Foreskin melanocyte (primary cell): ENCODE measurements at places on chromosomes 4 and X.

GRCh38 chr4:1982124-1983052 is 26.4 kb downstream of the NELFA start:
- no peak for DNase-seq

DNA sequence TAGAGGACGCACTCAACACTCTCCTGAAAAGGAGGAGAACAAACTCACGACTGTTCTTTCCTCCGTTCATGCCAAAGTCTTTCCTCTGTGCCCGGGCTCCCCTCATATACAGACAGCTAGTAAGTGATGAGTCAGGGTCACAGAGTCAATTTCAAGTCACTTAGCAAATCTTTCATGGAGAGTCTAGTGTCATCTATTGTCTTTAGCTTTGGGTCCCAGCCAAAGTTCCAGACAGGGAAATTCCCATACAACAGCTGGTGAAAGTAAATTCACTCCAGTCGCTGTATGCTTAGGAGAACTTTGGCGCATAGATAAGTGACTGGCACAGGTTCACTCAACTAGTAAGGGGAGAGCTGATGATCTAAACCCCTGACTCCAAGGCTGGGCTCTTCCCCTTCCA is 226.5 kb downstream of the MID1 start:
- no peak for DNase-seq

- DNase-seq, result peak; percentile 70
Observed at GRCh38 chr4:55503169-55503568, 43.5 kb downstream of the CLOCK start.

DNA sequence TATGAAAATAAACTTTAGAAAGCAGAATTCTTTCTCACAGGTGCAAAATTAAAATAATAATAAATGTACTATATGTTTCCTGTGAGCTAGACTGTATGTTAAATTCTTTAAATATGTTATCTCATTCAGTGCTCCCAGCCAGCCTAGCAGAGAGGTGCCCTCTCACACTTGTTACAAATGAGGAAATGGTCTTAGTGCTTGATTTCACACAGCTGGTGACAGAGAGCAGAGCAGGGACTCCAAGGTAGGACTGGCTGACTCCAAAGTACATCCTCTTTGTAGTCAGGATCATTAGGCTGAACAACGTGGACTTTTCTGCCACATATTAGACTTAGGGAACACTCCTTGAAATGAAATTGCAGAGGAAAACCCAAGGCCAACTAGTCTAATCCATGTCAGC is 72.0 kb upstream of the HHIP start:
- DNase-seq, result no peak

DNA sequence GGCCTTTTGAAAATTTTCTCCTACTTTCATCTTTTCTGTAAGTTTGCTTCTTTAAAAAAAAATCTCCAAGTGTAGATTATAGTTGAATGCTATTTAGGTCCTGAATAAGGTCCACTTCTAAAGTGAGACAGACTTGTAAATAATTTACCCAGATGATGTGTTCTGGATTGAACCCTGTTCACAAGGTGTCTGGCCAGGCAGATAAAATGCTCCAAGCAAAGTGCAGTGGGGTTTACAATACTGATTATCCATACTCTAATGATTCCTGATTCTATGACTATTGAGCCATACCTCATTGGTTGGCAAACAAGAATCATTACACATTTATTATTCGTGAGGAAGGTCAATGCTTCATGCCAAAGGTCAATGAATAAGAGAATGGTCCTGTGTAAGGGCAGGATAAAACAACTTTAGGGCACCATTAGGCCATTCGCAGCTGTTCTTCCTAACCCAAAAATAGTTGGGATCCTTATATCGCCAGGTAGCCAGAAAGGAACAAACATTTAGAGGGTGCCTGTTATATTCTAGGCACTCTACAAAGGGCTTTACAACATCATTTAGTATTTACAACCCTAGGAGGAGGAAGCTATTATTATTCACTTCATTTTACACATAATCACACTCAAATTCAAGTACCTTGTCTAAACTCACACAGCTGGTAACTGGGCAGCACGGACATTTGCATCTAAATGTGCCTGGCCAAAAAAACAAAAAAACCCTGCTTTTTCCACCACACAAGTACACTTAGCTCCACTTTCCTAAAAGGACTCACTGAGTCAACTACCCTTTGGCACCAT is 18.6 kb upstream of the SAT1 start:
- DNase-seq, result no peak

- DNase-seq, result no peak
Observed at GRCh38 chr4:174635732-174636131, 113.4 kb upstream of the HPGD start.

DNA sequence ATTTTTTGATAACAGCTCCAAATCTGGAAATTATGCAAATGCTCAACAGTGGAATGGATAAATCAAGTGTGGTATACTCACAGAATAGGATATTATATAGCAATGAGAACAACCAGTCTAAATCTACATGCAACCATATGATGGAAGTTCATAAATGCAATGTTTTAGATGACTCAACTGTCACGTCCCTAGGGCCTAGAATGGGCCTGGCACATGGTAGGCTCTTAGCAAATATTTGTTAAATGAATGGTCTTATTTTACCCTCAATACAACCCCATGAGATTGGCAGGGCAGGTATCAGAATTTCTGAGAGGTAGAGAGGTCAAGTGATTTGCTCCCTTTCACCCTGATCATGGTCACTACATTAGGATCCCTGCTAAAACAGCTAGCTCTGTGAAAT is 14.6 kb upstream of the NKX3-2 start:
- no peak for DNase-seq

- DNase-seq, result no peak
Observed at GRCh38 chr4:7007142-7007907, 35.8 kb upstream of the TADA2B start.
